NCI-H2081 (cell line): ENCODE measurements at places on chromosomes 3 and 15.

GRCh38 chr15:69576948-69577351, 124.3 kb downstream of the RPLP1 start:
- no peak for DNase-seq

GRCh38 chr15:41779662-41780157, 5.4 kb downstream of the MAPKBP1 start:
- no peak for DNase-seq

- DNase-seq, result no peak
These were observed 116.1 kb downstream of the IMPG2 start for GRCh38 chr3:101204246-101204645.

GRCh38 chr3:1103525-1103924, 10.7 kb downstream of the CNTN6 start:
- no peak for DNase-seq

DNA sequence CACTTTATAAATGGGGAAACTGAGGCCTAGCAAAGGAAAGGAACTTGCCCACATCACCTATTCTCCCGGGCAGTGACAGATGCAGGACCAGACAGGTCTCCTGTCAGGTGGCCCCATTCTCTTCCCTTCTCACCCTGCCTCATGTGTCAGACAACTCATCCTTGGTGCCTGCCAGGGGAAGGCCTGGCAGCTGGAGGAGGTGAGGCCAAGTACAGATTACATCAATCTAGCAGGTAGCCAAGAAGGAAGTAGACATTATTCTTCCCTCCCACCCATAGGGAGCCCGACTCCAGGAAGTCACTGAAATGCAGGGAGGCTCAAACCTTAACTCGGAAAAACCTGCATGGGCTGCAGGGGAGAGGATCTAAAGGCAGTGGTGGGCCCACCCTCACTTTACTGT, 39.6 kb downstream of the DAPK2 start:
- no peak for DNase-seq
